SK-N-SH (cell line): ENCODE measurements at places on chromosomes 5 and 9.

DNA sequence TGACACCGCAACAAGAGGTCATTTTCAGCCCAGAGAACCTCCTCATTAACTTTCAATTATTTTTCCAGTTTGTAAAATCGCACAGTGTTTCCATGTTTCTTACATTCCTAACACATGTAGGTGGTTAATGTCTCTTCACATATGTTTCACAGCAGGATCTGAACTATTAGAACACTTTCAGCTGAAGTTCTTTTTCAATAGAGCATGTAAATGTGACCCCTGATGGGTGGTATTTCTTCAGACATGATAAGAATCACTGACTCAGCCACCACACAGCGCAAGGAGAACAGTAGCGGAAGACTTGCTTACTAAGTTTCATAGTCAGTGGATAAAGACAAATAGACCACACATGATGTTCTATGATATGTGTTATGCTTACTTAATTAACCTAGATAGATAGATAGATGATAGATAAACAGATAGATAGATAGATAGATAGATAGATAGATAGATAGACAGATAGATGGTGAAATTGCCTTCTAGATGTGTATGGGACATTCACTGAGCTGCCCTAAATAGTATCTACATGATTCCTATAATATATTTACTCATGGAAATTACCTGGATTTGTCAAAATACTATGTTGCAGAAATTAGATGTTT lies 1992.1 kb upstream of the NUDT12 start:
- DNase-seq: no peak

DNA sequence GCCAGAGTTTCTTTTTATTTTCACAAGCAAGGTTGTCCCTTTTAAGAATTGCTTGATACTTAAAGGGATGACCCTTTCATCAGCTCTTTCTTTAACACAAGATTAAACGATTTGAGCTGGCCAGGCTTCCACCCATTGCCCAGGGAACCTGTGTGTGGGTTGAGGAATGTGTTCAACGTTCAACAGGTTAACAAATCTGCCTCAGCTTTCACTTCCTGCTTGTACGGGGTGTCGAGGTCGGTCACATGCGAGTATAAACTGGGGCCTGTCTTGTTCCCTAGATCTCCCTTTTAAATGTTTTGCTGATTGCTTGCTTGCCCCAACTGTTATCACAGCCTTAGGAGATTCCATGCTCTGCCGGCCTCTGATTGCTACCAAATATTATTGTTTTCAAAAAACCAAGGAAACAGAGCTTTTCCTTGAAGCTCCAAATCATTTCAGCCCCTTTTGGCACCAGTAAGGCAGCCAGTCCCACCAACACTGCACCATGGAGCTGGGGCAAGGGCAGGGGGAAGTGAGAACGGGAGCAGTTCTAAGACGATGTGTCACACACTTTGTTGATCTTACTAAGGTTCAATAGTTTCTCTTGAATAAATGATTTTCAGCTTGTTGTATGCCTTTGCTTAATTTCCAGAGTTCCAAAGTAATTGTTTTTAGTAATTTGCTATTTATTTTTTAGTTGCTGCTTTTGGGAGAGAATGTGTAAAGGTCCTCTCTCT lies 10.7 kb upstream of the CLK4 start:
- no peak for DNase-seq

DNA sequence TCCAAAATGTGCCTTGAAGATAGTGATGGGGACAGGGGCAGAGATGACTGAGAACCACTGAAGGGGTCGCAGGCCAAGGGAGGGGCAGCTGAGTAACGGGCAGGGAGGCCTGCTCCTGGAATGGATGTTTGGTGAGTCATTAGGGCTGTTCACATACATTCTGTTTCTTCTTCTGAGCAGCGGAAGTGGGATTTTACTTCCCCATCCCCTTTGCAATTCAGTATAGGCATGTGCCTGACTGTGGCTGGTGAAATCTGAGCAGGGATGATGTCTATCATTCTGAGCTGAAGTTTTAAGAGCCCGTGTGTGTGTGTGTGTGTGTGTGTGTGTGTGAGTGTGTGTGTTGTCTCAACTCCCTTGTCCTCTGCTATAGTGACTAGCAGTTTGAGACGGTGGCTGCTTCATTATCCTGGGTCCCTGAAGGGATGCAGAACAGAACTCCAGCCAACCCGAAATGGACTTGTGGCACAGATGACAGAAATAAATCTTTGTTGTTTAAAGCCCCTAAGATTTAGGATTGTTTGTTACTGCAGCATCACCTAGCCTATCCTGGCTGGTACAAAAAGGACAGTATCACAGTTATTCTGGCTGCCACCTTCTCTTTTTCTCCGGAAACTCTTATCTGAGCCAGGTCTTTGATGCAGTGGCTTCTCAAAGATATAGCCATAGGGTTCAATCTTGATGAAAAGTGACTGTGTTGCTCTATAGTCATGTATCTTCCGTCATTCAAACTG lies 29.2 kb upstream of the TGFBI start:
- no peak for DNase-seq

GRCh38 chr9:94780516-94780950 lies 54.0 kb downstream of the AOPEP start:
- DNase-seq: peak; percentile 59

DNA sequence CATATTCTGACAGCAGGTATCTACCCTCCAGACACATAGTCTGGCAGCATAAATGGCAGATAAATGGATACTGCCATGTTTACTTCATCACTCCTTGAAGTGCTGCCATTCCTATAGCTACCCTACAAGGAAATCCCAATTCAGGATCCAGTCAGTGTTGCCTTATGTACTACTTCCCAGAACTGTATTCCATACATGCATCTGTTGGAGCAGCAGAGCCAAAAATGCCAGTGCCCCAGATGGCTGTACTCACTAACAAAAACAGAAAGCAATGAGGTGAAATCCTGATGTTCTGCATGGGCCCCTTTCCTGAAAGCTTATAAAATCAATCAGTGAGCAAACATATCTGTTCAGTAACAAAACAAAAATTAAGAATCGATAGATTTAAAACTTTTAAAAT lies 490.0 kb upstream of the COX7C start:
- no peak for DNase-seq

DNA sequence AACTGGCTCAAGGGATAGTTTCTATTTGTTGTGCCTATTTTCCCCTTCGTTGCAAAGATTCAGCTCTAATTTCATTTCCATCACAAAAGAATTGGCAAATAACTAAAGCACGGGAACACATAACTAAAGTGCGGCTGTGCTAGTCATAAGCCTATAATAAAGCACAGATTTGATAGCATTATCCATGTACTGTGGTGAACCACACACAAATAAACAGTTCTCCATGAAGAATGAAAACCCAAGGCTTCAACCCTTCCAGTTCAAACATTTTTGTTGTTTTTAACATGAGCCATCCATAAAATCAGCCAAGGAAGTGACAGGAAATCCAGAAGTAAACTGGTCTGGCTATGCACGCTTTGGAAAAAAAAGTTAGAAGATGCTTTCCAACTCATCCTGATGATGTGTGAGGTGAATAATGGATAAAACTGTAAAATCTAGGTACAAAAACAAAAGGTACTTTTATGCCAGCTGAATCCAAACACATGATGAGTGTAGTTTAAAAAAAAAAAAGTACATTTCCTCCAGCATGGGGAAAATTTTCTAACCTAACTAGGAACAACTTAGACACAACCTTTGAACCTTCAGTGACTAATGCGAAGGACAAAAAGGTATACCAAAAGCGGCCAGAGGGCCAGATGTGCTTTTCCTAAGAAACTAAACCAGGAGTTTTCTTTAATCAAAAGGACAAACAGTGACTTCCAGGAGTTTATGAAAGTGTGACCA lies 10.2 kb downstream of the ZNF608 start:
- no peak for DNase-seq

DNA sequence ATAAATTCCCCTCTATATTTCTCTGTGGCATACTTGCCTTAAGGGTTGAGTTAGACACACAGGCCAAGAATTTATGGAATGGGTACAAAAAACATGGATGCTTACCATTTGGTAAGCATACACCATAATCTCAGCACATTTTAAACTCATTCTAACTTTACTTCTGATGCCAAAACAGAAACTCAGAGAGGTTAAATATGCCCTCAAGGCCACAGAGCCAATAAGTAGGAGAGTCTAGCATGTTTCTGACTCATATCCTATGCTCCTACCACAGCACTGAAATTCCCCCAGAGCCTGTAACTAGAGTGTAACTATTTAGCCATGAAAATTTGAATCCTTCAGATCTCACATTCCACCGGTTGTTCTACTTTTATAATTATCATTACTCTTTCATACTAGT lies 559.7 kb downstream of the ACTL7B start:
- no peak for DNase-seq

DNA sequence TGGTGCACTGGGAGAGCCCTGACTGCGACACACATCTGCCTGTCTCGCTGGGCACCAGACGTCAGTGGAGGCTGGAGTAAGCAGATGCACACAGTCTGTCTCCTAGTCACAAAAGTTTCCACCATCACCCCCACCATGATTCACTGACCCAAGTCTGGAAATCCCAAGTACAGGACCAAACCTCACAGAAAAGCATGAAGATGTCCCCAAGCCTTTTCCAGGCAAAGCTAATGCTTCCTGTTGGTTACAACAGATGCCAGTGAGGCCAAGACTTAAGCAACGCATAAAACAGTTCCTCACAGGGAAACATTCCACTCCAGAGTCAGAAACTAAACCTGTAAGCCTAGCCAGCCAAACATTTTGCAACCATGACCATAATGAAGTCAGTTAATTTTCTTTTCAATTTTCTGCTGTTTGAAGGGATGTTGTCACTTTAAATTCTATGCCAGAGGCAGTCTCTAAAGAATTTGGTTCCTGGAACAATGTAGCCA lies 259.3 kb upstream of the SLC30A5 start:
- no peak for DNase-seq

- no peak for DNase-seq
These were observed 36.3 kb upstream of the FGF1 start for GRCh38 chr5:142722146-142722545.

DNA sequence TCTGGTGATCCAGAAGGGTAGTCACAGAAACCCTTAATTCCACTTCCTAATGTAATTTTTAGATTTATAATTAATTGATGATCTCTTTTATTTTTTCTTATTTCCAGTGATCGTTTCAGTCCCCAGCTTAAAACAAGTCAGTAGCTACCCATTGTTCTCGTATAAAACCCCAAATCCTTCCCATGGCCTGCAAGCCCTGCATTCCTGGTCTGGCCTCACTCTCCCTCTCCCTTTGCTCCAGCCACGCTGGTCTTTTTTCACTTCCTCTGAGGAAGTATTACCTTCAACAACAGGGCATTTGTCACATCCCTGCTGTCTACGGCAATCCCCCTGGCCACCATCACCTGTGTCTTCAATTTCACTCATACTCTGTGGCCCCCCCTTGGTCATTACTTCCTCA lies 44.8 kb downstream of the ACOT12 start:
- DNase-seq: no peak

DNA sequence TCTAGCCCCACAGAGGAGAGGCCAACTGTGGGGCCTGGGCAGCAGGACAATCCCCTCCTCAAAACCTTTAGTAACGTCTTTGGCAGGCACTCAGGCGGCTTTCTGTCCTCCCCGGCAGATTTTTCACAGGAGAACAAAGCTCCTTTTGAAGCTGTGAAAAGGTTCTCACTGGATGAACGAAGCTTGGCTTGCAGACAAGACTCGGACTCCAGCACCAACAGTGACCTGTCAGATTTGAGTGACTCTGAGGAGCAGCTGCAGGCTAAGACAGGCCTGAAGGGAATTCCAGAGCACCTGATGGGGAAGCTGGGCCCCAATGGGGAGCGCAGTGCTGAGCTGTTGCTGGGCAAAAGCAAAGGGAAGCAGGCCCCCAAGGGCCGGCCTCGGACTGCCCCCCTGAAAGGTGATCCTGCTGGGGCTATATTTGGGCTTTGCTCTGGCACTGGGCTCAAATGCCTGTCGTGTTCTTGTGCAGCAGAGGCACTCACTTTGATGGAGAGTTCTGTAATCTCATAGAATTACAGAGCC lies 39.4 kb downstream of the KDM3B start:
- no peak for DNase-seq

- no peak for DNase-seq
These were observed 4.2 kb downstream of the FAM240B start for GRCh38 chr9:38715684-38716083.

- no peak for DNase-seq
These were observed 6.9 kb upstream of the NIPSNAP3A start for GRCh38 chr9:104740621-104741020.

DNA sequence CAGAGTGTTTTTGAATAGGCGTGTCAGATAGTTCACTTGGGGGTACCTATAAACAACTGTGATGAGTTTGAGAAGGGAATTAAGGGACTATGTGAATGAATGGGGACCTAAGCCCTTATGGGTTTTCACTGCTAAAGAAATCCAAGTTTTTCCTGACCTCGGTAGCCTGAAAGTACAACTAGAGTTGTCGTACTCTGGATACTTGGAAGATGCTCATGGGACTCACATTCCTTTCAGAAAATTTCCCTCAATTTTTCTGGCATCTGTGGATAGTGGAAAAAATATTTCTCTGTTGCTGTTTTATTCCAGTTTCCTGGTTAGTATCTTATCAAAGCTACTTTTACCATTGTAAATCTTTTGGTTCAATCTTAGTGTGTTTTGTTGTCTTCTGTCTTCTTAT lies 1112.3 kb upstream of the SEMA6A start:
- no peak for DNase-seq

DNA sequence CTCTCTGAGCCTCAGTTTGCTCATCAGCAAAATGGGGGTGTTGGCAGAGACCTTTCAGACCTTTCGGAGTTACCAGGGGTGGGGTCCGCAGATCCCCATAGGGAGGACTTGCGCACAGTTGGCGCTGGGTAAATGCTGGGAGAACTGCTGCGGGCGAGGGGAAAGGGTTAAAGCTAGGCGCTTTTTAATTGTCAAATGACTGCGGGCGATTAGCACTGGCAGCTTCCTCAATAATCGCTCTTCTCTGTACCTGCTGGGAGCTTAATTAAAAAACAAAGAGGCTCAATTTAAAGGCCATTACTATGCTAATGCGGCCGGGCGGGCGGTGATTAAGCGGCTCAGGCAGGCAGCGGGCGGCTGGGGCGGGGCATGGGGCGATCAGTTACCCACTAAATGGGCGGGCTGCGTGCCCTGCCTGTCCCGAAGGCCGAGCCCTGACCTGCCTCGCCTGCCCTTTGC lies 63.0 kb downstream of the LMX1B start:
- peak; percentile 56 for DNase-seq

- no peak for DNase-seq
These were observed 53.7 kb downstream of the IPPK start for GRCh38 chr9:92616199-92616641.

- DNase-seq: peak; percentile 36
These were observed 31.2 kb upstream of the RAD23B start for GRCh38 chr9:107251756-107252322.

DNA sequence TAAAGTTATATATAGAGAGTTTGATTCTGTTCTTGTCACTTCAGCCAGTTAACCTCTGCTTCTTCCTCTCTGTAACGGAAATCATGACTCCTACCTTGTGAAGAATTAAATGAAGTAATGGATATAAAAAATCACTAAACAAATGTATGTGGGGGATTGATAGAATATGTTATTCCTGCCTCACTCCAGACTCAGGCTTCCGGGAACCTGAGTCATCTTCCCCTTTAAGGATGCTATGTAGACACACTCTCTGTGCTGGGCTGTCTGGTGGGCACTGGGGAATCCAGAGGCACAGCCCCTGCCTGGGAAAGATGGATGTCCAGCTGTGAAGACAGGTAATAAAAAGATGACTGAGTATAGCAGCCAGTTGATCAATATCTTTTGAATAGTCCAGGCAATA lies 77.4 kb downstream of the ZNF618 start:
- DNase-seq: no peak
